NCI-H1048 (cell line): ENCODE measurements at places on chromosomes 1 and 21.
A peak's percentile ranks its signal among the peaks of the same experiment; 100 is the strongest.

- no peak for DNase-seq
These were observed 28.8 kb upstream of the ZBTB21 start for GRCh38 chr21:42038826-42039425.

DNA sequence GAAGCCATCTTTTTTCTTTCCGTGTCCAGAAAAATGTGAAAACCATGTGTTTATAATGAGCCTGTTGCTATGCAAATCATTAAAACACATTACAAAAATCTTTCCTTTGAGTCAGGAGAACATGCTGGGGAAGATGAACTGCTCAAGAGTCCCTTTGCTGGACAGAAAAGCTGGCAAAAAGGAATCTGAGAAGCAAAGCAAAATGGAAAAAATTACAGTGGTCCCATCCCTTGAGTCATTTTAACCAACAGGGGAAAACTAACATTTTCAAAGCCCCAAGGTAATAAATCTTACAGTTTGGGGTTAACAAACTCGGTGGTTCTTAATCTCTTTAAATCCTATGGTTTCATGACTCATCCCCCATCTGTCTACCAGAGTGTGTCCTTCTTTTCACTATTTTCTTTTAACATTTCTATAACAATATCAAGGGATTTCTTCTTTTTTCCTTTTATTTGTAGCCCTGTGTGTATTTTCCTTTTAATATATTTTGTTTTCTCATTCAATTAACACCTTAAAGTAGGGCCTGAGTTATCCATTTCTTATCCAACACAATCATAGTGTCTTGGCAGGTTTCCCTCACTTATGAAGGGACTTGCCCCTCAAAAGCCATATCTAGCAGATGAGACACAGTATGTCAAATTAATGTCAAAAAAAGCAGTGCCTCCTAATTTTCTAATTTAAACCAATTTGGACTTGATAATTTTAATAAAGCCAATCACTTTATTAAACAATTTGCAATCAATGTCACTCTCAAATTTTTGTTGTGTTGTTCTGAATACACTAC, 105.4 kb downstream of the PTPN14 start:
- peak; percentile 79 for DNase-seq

DNA sequence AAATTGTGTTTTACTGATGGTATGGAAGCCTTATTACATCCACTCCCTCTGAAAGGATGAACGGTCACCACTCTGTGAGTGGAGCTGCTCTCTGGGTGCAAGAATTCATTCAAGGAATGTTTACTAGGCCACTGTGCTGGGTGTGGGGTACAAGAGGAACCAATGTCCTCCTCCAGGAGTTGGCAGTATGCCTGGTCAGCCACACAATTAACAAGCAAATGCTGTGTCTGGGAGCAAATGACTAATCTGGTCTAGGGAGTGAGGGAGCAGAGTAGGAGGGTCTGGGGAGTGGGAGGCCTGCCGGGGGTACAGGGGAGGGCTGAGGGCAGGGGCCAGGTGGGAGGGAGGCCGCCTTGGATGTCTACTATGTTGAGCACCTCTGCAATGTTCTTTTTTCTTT, 27.2 kb upstream of the TDRD10 start:
- DNase-seq, result no peak

GRCh38 chr1:102566182-102566581, 542.1 kb downstream of the COL11A1 start:
- DNase-seq, result no peak

DNA sequence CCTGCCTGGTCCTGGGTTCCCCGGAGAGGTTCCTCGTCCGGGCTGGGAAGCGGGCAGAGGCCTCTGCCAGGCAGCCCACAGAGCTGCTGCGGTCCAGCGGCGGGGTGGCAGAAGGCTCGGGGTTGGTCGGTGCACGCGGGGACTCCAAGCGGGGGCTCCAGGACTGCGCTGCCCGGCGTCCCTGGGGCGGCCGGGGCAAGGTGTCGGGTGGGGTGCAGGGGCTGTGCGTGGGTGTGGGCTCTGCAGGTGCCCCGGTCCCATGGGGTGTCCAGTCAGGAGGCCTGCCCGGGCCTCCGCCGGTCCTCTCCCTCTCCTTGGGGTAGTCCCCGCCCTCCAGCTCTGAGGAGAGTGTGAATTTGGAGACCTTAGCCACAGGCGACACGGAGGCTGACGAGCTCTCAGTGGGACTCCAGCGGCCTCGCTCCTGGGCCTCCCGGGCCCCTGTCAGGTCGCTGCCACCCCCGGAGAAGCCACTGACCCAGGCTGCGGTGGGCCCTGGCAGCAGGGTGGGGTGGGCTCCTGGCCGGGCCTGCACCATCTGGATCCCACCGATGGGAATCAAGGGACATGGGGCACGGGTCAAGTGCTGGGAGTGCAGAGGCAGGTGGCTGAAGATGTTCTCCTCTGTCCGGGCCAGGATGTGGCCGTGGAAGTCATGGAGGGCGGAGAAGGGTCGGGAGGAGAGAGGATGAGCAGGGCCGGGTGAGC, 26.2 kb upstream of the EDN2 start:
- no peak for DNase-seq

- no peak for DNase-seq
These were observed 33.6 kb downstream of the KIF26B start for GRCh38 chr1:245188403-245188802.

GRCh38 chr1:31422505-31423319, 9.7 kb downstream of the SERINC2 start:
- DNase-seq, result no peak

GRCh38 chr1:225772323-225772768, 5.3 kb upstream of the SRP9 start:
- DNase-seq, result peak; percentile 89

DNA sequence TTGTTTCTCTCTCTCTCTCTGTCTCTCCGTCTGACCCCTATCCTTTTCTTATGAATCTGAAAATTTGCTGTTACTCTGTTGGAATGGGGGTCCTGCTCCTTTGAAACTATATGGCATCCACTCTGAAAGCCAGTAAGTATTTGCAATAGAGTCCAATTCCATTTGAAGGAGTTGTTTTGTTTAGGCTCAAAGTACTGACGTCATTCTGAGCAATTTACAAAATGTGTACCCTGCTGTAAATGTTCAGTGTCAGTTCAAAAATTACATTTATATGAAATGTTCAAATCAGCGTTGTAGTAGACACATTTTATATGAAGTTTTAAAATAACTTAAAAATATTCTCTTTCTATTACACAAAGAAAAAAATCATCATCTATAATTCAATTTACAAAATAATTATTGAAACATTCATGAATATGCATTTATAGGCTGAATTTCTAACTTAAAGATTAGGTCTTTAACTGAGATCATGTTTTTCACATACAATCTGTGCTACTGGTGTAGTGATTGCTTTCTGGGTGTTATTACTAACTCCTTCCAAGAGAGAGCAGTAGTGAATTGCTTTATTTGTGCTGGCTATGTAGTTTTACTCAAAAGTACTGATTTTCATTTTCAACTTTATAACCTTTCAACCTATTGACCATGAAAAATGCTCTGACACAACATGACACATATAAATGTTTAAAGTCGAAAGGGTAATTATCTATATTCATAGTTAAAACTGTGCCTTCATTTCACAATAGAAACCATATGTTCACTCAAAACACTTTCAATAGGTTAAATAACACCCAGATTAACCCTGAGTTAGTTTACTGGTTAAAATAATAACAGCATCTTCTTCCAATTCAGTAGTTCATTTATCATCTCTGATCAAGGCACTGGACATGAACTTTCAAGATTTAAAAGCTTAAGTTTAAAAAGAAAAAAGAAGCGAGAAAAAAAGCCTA, 253.1 kb upstream of the ADGRL4 start:
- no peak for DNase-seq

DNA sequence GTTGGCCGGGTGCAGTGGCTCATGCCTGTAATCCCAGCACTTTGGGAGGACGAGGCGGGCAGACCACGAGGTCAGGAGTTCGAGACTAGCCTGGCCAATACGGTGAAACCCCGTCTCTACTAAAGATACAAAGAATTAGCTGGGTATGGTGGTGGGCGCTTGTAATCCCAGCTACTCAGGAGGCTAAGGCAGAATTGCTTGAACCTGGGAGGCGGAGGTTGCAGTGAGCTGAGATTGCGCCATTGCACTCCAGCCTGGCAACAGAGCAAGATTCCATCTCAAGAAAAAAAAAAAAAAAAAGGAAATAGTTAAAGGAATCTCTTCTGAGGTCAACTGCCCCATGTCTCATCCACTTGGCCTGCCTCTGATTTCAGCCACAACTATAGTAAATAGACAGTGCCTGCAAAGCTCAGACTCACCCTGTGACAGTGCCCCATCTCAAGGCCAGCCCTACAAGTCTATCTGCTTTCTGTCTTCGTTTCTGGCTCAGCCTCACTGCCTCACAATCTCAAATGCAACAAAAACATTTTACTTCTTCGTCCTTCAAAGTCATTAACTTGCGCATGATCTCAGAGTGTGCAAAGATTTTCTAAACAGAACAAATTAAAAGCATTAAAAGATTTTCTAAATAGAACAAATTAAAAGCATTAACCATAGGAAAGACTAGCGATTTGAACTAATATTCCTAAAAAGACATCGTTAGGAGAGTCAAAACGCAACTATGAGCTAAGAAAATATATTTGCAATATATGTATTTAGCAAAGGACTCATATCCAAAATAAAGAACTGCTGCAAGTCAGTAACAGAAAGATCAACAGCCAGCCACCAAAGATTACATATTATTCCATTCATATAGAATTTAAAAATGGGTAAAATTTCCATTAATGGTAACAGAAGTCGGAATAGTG, 65.0 kb upstream of the PRDX6 start:
- no peak for DNase-seq

GRCh38 chr1:172976222-172977041, 74.3 kb downstream of the TNFSF18 start:
- DNase-seq, result no peak

- DNase-seq, result no peak
These were observed 5.5 kb downstream of the LRRC42 start for GRCh38 chr1:53951697-53952096.

GRCh38 chr21:33618407-33618806, 23.1 kb downstream of the CRYZL1 start:
- DNase-seq, result no peak

DNA sequence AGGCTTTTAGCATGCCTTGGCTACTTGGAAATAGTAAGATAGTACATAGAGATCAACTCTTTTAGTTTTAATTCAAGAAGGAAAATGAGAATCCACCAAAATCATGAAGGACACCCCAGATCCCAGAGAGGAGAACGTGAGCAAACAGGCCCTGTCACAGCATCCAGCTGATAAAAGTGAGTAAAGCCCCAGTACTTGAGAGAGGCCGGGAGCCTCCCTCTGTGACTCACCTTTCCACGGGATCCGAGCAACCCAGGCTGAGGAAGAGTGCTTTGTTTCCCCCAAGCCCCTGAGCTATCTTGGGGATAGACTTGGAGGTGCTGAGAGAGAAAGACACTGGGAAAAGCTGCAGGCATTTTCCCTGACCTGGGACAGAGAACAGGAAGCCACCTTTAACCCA, 238.6 kb downstream of the DUSP10 start:
- no peak for DNase-seq

GRCh38 chr1:92870591-92870990, 38.8 kb downstream of the RPL5 start:
- DNase-seq, result no peak

DNA sequence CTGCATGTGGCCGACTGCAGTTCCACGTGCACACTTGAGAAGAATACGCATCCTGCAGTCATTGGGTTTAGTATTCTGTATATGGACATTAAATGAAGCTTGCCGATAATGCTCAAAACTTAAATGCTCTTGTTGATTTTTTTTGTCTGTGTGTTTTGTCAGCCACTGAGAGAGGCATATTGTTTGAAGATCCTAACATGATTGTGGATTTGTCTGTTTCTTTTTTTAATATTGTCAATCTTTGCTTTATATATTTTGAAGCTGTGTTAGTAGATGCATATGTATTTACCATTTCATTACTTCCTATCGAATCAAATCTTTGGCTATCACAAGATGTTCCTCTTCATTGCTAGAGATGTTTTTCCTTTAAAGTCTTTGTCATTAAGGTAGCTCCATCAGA, 73.2 kb downstream of the FHAD1 start:
- DNase-seq, result no peak

DNA sequence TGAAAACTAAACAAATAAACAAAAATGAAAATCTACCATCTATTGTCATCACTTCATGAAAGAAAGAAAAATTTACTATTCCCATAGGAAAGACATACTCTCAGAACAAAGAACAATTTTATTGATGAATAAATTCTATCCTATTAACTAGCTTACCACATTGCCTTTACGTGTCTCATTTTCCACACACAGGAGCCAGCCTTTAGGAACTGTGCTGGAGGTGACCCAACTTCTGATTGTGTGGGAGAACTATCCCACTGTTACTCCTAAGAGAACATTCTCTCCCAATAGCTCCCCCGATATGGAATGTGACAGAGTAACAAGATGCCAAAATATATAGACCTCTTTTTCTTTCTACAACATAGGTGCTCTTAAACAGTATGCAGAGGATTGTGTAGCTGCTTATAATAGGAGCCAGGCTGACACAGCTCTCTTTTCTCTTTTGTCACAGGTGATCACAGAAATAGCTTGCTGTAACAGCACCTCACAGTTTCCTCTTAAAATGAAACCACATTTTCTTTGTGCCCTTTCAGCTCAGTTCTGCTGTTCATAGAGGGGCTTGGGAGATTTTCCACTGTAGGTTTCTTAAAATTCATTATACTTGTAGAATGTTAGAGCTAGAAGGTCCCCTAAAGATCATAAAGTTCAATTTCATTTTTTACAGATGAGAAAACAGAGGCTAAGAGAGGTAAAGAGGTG, 35.5 kb downstream of the C21orf91 start:
- no peak for DNase-seq

GRCh38 chr1:238061967-238062613, 171.4 kb upstream of the ZP4 start:
- no peak for DNase-seq
